ENCODE measurements at places on chromosomes 16 and 17.

GRCh38 chr16:12317856-12318537 is 341.5 kb downstream of the SNX29 start:
- no peak for DNase-seq

- peak; percentile 29 for DNase-seq
Measured at GRCh38 chr16:15032547-15033308, 23.1 kb downstream of the NTAN1 start.

- DNase-seq: peak; percentile 54
Measured at GRCh38 chr17:39617446-39618245, 9.1 kb upstream of the PPP1R1B start.

- DNase-seq: peak; percentile 62
Measured at GRCh38 chr16:90057738-90058173, 19.4 kb downstream of the PRDM7 start.

DNA sequence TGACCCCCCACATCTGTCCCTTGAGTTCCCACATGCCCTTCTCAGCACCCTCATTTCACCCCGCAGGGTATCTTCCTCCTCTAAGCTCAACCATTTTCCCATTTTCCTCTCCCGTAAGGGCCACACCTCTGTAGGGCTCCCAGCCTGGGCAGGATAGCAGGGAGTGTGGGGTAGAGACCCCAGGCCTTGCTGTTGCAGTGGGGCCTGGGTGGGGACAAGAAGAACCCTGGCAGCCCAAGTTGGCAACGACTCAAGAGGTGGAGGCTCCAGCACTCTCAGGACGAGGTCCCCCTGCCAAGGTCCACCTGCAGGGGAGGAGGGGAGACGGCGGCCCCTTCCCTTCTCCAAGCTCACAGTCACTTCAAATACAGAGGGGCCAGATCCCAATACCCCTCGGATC is 2.0 kb upstream of the TMEM92 start:
- no peak for DNase-seq

DNA sequence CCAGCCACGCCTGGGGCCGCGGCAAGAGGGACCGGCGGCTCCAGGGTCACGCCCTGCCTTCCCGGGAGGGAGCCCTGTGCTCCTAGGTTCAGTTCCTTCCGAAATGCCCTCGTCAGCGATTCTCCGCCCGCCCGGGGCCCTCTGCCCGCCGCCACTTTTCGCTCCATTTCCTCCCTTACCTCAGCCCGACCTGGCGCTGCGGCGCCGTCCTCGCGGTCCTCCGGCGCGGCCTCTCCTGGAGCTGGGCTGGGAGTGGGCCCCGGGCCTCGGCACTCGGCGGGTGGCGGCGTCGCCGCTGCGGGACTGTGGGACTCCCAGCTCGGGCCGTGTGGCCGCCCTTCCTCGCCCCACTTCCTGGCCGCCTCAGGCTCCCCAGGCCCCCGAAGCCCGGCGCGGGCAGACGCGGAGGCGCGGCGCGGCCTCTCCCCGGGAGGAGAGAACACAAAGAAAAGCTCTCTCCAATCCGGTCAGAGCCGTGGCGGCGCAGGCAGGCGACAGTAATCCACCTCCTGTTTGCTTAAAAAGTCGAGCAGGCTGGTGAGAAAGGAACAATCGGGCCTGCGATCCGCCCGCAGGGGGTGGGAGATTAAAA is 1.6 kb downstream of the BAHCC1 start:
- peak; percentile 55 for DNase-seq

- no peak for DNase-seq
Measured at GRCh38 chr17:58932956-58933355, 173.7 kb downstream of the TRIM37 start.

DNA sequence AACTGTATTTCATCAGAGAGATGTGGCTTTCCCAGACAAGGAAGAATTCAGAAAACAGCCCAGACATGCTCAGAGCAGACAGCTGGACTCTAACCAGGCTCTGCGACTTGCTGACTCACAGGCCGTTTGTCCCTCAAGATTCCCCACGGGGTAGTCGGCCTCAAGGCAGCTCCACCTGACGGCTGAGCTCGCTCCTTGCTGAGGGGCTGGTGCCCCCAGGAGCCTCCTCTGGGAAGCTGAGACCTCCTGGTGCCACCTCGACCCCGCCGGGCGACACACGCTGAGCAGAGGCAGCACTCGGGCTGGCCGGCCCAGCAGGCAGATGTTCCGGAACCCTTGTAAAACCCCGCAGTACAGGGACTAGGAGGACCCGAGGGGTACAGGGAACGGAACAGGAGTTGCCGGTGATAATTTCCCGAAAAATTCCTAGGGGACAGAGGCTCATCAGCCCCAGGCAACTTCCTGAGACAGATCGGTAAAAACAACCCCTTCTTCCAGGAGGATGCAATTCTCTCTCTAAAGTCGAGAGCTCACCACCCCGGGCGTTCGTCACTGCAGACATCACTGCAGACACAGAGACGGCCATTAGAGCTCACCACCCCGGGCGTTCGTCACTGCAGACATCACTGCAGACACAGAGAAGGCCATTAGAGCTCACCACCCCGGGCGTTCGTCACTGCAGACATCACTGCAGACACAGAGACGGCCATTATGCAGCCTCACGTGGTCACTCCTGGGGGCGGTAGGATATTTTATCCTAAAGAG is 19.9 kb downstream of the RPH3AL start:
- peak; percentile 61 for DNase-seq

- DNase-seq: peak; percentile 34
Measured at GRCh38 chr17:16150251-16150856, 65.0 kb downstream of the NCOR1 start.

DNA sequence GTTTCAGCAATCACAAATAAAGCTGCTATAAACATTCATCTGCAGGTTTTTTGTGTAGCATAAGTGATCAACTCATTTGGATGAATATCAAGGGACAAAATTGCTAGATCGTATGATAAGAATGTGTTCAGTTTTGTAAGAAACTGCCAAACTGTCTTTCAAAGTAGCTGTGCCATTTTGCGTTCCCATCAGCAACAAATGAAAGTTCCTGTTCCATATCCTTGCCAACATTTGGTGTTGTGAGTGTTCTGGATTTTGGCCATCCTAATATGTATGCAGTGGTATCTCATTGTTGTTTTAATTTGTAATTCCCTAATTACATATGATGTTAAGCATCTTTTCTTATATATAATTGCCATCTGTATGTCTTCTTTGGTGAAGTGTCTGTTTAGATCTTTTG is 36.4 kb upstream of the TMEM92 start:
- no peak for DNase-seq

- no peak for DNase-seq
Measured at GRCh38 chr16:70466805-70467076, 12.3 kb downstream of the FCSK start.

- peak; percentile 97 for DNase-seq
Measured at GRCh38 chr17:64635647-64636305, 26.3 kb downstream of the SMURF2 start.

GRCh38 chr16:67857547-67858233 is 10.2 kb upstream of the CENPT start:
- DNase-seq: peak; percentile 68

DNA sequence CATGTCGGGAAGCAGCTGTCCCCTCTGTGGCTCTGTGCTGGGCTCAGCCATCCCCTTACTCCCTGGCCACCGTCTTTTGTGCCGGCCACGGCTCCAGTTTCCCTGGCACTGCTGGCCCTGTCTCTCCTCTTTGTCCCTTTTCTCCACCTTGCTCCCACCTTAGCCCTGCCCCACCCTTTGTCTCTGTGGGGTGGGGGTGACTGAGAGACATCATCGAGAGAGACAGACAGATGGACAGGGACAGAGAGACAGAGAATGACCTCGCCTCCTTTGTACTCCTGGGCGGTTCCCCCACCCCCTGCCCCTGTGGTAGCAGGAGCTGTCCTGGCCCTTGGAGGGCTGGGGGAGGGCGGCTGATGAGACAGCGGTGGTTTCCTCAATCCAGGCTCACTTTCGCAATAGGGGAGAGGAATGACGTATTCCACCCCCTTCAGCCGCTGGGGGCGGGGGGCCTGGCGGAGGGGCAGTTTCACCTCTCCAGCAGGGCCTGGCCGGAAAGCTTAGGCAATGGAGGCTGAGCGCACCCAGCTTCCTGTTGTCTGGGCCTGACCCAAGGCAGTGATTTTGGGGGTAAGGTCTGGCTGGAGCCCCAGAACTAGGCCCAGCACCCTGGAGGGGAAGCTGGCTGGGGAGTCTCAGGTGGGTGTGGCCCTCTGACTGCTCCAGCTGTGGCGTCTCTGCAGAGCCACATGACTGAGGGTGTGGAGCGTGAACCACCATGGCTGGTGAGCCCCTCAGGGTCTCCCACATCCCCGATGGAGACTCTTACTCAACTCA is 7.3 kb downstream of the FMNL1 start:
- DNase-seq: peak; percentile 87

- DNase-seq: no peak
Measured at GRCh38 chr16:7456211-7456610, 123.6 kb downstream of the RBFOX1 start.

- peak; percentile 17 for DNase-seq
Measured at GRCh38 chr16:87424266-87424665, 32.1 kb downstream of the MAP1LC3B start.

DNA sequence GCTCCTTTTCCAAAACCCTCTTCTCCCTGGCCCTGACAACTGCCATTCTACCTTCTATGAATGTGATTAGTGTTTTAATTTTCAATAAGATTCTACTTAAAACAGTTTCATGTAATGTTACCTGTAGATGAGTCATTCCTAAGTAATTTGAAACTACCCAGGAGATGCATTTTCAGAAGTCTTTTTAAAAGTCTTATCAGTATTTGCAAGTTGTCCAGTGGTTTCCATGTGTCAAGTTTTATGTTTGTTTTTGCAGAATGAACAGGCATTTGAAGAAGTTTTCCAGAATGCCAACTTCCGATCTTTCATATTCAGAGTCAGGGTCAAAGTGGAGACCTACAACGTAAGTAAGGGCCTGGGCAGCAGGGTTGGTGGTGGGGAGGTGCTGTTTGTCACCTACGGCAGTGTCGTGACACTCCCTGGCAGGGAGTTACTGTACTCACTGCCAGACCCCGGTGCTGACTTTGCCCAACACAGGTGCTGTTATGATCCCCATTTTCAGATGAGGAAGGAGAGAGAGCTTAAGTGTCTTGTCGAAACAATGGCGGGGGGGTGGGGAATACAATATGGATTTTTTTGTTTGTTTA is 65.0 kb downstream of the RPA1 start:
- no peak for DNase-seq

- DNase-seq: no peak
Measured at GRCh38 chr17:37744961-37745800, at the start of gene HNF1B. Gene HNF1B, minus strand, starts transcription at chr17:37745059. Its CDS starts 175 bp downstream, at chr17:37744884.

DNA sequence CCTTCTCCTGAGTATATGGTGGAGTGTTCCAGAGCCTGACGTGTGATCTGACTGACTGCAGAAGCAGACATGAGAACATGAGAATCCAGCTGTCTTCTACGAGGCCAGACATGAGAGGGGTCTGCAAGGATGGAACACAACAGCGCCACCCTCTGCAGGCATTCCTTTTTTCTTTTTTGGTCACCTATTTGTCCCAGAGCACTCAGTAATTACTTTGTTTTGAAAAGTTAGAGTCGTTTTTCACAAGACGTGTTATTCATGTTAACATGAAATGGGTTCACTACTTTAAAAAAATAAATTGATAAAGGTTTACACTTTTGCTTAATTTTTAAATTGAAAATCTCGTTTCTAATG is 43.8 kb upstream of the ATP2A3 start:
- no peak for DNase-seq

- DNase-seq: no peak
Measured at GRCh38 chr16:63363738-63364137, 1327.5 kb upstream of the CDH8 start.

DNA sequence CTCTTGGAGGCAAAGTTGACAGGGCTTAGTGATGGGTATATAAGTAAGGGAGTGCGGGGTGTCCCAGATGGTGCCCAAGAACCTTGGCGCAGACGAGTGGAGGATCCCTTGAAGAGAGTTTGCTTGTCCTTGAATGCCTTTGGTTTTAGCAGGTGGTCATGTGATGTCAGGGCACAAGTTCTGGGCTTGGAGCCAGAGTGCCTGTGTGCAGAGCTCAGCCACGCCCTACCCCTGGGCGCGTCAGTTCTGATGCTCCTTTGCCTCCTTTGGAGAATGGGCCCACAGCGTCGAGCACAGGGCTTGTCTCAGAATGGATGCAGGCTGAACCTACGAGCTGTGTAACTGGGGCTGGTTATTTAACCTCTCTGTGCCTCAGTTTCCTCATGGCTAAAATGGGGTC is 412.2 kb upstream of the EEF2KMT start:
- no peak for DNase-seq

DNA sequence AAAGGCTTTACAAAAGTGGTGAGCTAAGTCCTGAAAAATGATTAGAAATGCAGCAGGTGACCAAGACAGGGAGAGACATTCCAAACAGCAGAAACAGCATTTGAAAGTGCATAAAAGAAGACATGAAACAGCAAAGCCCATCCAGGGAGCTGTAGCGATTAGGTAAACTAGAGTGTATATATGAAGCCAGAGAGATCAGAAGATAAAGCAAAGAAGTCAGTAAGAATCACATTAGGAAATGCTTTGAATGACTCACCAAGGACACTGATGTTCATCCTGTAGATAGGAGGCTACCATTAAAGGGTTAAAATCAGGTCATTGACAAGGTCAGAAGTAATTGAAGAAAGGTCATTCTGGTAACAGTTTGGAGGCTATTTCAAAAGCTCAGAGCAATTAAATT is 27.6 kb upstream of the VAT1L start:
- no peak for DNase-seq

- DNase-seq: peak; percentile 96
Measured at GRCh38 chr16:85354686-85355514, 242.6 kb upstream of the CIBAR2 start.

DNA sequence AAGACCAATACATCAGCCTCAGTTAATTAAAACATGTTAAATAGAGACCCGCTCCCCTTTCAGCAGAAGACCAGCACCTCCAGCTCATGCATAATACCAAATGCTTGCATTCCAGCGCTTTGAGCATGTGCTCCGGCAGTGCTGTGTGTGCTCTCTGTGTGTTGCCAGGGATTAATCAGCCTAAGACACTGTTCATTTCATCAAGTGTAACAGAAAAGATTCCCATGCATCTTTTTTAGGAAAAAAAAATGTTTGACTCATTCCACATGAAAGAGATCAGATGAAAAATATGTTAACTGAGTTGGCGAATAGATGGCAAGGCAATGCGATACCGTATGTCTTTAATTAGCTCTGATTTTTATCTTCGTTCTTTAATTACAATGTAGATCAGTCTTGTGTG is 187.6 kb downstream of the RPTOR start:
- DNase-seq: peak; percentile 88

GRCh38 chr17:44844390-44844830 is 3.3 kb upstream of the HIGD1B start:
- DNase-seq: peak; percentile 59

GRCh38 chr17:11668618-11669017 is 70.3 kb downstream of the DNAH9 start:
- no peak for DNase-seq

DNA sequence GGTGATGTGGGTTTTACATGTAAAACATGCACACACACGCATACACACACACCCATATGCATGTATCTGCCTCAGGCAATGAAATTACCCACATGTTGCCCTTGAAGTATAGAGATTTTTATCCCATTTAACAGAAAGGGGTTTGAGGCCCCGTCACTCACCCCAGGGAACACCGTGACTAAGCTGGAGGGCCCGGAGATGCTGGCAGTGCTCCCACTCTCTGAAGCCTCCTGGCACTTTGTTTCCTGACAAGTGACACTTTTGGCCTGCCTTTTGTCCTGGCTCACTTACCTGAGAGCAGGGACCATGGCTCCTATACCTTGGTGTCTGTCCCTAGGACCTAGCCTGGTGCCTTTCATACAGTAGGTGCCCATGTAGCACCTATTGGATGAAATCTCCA is 50.0 kb upstream of the TNRC6C start:
- DNase-seq: no peak

- DNase-seq: no peak
Measured at GRCh38 chr17:80953471-80954315, 37.9 kb upstream of the CHMP6 start.
